LNCaP clone FGC (cell line): ENCODE measurements at places on chromosomes 3 and 15.
A peak's percentile ranks its signal among the peaks of the same experiment; 100 is the strongest.

- DNase-seq, result no peak
These were observed 164.1 kb downstream of the SSR3 start for GRCh38 chr3:156390846-156391245.

GRCh38 chr3:124833710-124834332 is 53.3 kb downstream of the ITGB5 start:
- no peak for DNase-seq

DNA sequence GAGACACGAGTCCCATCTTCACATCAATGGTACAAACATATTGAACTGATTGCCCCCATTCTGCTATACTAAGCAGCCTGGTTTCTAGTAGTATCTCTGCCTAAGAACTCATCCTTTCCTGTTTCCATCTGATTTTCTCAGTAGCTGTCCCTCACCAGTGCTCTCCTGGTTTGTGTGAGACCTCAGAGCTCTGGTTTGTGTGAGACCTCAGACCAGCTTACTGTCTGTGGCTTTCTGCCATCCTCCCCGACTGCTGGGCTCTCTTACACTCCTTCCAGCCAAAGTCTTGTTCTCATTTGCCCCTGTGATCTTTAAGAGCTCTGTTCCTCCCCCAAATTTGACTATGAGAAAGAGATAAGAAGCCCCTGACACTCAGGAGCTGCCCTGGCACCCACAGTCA is 41.1 kb upstream of the NEDD4 start:
- no peak for DNase-seq

GRCh38 chr15:85837881-85838280 is 43.2 kb upstream of the KLHL25 start:
- no peak for DNase-seq

- no peak for DNase-seq
These were observed 167.5 kb upstream of the TRIM42 start for GRCh38 chr3:140510303-140510861.

DNA sequence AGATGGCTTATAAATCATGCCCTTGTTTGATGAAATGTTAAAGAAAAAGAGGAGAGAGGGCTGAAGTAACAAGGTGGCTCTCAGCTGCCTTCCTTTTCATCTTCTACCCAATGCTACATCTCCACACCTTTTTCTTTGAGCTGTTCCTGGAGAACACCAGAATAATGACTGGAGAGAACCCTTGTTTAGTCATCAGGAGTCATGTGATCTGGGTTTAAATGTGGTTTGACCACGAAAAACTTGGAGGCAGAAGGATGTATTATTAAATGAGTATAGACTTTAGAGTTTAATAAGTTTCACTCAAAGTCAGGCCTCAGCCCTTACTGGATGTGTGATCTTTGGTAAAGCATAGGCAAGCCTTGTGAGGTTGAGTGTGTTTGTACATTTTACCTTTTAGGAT is 230.3 kb upstream of the TBL1XR1 start:
- no peak for DNase-seq

DNA sequence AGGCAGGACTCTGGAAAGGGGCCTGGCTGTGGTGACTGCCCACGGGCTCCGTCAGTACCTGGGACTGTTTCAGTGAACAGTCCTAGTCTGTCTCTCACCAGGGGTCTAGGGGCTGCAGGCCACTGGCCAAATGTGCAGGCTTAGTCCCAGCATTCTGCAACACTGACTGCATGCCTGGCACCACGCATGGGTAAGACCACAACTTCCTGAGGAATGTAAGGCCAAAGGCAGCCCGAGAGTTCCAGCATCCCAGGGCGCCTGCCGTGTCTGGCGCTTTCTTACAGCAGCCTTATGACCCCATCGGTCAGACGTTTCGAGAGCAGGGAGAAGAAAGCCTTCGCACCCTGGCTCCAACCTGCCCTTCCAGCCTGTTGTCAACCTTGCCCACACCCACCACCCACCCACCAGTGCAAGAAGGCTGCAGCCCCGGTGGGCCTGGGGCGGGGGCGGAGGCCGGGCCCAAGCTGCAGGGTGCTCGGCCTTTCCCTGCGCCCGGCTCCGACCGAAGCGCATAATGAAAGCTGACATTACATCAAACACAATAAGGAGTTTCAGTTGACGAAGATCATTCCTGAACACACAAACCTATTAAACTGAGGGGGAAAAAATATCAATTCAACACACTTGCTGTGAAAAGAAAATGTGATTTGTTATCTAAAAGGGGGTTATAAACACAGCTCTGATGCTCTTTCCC is 29.5 kb upstream of the TMEM115 start:
- DNase-seq, result no peak

DNA sequence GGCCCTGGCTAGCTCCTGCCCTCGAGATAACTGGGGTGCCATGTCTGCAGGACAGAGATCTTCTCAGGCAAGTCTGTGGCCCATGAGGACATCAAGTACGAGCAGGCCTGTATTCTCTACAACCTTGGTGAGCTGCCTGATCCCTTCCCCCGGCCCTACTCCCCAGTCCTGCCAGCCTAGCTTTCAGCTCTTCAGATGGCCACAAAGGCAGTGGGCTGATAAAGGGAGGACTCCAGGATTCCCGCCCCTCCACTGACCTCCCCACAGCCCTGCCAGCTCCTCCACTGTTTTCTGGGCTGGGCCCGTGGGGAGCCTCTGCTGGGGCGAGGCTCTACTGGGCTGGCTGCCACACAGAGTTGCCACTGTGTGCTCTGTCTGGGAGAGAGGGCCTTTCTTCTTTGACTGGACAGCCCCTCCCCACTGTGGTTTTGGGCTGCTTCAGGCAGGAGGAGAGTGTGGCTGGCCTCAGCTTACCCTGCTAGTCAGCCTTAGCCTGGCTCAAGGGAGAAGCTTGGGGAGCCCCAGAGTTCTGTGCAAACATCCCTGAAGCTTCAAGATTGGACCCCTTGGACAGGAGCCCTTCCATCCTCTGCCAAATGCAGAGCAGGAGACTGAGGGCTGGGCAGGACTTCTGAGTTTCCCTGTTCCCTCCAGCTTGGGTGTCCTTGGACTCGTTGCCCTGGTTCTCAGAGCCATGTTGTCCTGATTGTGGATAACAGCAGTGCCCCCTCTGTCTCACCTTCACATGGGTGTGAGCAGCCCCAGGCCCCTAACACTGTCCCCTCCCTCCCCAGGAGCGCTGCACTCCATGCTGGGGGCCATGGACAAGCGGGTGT is 24.4 kb downstream of the PTPN23 start:
- DNase-seq, result no peak

DNA sequence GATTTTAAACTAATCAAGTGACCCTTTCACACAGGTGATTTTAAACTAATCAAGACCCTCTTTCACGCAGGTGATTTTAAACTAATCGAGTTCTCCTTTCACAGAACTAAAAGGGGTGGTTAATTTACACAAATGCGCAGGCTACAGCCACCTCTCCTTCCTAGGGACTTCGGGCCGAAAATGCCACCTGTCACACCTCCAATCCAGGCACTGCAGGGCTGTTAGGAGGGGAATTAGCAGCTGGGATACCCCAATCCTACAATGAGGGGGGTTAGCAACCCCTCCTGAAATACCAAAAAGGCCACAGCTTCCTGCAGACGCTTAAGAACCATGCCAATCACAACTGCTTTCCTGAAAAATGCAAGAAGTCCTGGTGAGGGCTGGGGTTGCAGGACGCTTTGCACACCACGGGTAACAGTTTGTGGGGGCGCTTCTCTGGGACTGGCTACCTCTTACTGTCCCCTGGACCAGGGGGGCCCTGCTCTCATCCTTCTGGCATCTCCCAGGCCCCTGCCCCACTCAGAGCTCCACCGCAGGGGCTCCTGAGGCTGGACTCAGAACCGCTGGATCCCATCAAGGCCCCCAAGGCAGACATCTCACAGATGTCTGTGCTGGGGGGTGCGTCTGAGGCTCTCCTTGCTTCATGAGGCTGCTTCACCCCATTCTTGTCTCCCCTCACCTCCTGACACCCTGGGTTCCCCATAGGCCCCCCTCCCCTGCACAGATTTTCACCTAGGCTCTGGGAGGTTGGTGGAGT is 145.9 kb downstream of the OR4M2 start:
- no peak for DNase-seq

DNA sequence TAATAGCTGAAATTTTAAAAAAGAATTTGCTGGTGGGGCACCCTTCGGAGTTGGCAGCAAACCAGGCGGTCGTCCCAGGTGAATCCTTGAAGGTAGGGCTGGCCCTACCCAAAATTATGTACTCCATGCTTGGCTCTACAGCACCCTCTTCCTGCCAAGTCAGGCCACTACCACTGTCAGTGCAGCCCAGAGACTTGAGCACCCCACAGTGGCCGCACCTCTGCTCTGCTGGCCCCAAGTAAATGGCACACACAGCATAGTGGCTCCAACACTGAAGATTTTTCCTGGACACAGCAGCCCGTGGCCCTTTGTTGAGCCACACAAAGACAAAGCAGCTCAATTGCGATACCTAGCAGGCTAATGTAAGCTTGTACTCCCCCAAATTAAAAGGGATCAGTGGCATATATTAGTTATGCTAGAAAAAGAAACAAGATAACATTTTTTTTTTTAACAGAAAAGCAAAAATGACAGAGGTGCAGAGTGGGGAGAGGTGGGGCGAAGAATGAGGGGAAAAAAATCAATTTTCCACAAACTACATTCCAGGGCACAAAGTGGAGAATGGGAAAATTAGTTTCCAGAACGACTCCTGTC is 250.5 kb downstream of the UACA start:
- peak; percentile 59 for DNase-seq

DNA sequence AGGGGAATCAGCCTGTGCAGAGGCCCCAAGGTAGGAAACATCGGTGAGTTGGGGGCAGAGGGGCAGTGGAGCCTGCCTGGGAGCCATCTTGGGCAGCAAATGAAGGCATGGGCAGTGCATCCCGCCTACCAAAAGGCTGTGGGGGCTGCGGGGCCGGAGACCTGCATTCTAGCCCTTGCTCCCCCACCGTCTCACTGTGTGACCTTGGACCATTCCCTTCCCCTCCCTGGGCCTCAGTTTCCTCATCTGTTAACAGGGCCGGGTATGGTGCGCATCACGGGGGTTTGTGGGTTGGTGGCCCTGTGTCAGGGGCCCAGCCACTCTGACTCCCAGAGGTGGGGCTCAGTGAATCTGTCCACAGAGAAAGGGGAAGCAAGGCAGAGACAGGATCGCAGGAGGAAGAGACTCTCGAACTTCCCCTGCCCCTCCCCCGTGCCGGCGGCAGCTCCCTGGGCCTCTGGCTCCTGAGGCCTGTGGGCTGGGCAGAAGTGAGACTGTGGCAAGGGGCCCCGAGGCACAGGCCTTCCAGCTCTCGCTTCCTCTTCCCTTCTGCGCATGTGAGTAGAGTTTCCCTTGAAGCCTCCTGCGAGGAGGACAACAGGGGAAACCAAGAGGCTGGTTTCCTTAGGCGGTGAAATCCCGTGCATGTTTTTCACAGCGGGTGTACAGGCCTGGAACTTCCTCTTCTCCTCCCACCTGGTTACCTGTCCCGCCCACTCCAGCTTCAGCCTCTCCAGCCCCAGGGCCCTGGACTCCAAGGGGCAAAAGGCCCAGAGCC is 42.9 kb downstream of the IDH2 start:
- DNase-seq, result no peak

GRCh38 chr3:54372232-54372631 is 249.9 kb downstream of the CACNA2D3 start:
- no peak for DNase-seq

- no peak for DNase-seq
These were observed 148.9 kb upstream of the TBC1D5 start for GRCh38 chr3:17891139-17891856.
